Cardiac muscle cell (in vitro differentiated cells and primary cell): ENCODE measurements at places on chromosomes 13 and 19. TPM values are rescaled to one million over a fixed set of nuclear protein-coding genes. Genes with fewer than 3 reads are reported as not detected.

Gene SELENOV
- 2.0 and 4.3 TPM in 2 replicates for total RNA-seq

Gene LAIR1
- not detected in 2 replicates for total RNA-seq

Gene FBXO17
- total RNA-seq: 30.9 and 65.3 TPM in 2 replicates

Gene GAPDHS
- 0.46 TPM in 1 of 2 replicates, not detected in the other for total RNA-seq

Gene SRRM5
- total RNA-seq: 0.18 and 0.30 TPM in 2 replicates

Gene POGLUT2
- total RNA-seq: 15.7 and 18.9 TPM in 2 replicates

Gene ZNF497
- total RNA-seq: 5.9 and 7.6 TPM in 2 replicates

DNA sequence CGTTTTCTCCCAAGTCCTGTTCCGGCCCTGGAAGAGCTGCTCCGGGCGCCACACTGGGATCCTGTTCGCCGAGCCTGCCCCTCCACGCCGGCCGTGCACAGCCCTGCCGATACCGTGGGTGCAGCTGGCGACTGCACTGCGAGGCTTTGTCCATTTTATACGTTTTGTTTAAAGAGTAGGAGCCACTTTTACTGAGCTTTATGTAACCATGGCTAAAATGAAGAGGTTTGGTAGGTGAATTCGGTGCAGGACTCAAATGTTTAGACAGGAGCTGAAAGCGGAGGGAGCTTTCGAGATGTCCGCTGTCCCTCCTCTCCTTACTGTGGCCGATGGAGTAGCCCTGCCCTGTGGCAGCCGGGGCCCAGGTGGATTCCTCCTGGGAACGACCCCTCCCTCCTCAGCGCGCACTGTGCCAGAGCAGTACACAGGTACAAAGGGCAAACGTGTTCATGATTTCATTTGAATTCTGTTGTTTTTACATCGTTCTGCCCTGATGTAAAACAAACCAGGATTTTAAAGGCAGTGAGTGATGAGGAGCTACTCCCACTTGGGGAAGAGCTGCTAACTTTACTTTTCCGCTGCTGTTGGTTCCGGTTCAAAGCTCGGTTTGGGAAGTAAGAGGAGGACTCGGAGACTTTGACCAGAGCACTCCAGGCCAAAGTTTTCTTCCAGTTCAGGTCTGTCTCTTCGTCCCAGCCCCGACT is 1.7 kb downstream of the COL4A2 start:
- peak overlapping the region; percentile 71 for H3K4me3 ChIP-seq
- peak; percentile 34 for DNase-seq
- no peaks in the 10 kb centered on the region for H3K36me3 ChIP-seq
- H3K4me1 ChIP-seq: peaks cover 32% of the 10 kb centered on the region
- peaks cover 3% of the 10 kb centered on the region for H3K27me3 ChIP-seq

DNA sequence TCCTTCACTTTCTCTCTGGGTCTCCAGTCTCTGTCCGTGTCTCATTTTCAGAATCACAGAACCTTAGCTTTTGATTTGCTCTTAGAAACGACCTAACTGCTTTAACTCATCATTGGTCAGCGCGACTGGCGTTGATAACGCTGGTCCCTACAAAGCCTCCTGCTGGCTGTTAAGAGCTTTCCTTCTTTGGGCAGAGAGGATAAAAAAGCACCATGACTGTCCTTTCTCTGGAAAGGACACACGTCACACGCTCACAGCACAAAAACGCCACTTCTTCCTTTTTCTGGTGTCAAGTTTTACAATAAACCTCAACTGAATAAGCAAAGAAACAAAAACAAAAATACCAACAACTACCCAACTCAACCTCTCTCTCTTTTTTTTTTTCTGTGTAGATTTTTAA is 1.7 kb upstream of the KLK12 start:
- H3K4me3 ChIP-seq: no peak overlapping the region
- peaks cover 4% of the 10 kb centered on the region for H3K27me3 ChIP-seq
- DNase-seq: no peak
- no peaks in the 10 kb centered on the region for H3K36me3 ChIP-seq

GRCh38 chr19:49911381-49912145 is 14.9 kb upstream of the IL4I1 start:
- peaks cover 15% of the 10 kb centered on the region for H3K36me3 ChIP-seq
- no peak overlapping the region for H3K4me3 ChIP-seq
- H3K4me1 ChIP-seq: no peaks in the 10 kb centered on the region
- no peak overlapping the region for H3K27ac ChIP-seq

- no peaks in the 10 kb centered on the region for H3K36me3 ChIP-seq
- H3K4me1 ChIP-seq: peaks cover 4% of the 10 kb centered on the region
- no peak overlapping the region for H3K4me3 ChIP-seq
- no peaks in the 10 kb centered on the region for H3K27me3 ChIP-seq
- no peak overlapping the region for H3K27ac ChIP-seq
Observed at GRCh38 chr19:54017261-54017660, 25.8 kb downstream of the CACNG6 start.

DNA sequence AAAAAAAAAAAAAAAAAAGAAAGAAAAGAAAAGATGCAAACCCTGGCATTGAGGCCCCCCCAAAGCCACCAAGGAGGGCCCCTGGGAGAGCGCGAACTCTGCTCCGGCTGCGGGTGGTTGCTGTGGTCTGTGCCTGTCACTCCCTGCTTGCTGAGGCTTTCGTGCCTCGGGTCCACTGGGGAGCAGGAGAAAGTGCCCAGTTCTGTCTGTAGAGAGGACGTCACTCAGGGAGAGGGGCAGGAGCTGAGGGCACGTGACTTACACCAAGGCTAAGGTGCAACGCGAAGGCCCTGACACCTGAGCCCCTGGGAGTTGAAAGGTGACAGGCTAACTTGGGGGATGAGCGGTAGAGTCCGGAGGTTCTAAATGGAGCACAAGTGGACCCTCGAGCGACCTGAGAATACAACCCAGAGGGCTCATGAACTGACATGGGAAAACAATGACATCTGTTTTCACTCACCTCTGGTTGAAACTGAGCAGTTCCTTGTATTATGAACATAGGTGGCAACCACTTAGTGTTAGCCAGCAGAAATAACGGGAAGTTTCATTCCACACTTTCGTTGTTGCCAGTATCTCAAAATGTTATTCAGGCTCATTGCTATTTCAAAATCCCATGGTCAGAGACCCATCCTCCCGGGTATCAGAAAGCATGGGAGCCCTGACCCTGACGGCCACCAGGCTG is 69.2 kb upstream of the TM9SF2 start:
- DNase-seq: no peak
- peaks cover 6% of the 10 kb centered on the region for H3K4me1 ChIP-seq
- no peaks in the 10 kb centered on the region for H3K36me3 ChIP-seq
- no peak overlapping the region for H3K4me3 ChIP-seq
- peak overlapping the region; percentile 66 for H3K27ac ChIP-seq

DNA sequence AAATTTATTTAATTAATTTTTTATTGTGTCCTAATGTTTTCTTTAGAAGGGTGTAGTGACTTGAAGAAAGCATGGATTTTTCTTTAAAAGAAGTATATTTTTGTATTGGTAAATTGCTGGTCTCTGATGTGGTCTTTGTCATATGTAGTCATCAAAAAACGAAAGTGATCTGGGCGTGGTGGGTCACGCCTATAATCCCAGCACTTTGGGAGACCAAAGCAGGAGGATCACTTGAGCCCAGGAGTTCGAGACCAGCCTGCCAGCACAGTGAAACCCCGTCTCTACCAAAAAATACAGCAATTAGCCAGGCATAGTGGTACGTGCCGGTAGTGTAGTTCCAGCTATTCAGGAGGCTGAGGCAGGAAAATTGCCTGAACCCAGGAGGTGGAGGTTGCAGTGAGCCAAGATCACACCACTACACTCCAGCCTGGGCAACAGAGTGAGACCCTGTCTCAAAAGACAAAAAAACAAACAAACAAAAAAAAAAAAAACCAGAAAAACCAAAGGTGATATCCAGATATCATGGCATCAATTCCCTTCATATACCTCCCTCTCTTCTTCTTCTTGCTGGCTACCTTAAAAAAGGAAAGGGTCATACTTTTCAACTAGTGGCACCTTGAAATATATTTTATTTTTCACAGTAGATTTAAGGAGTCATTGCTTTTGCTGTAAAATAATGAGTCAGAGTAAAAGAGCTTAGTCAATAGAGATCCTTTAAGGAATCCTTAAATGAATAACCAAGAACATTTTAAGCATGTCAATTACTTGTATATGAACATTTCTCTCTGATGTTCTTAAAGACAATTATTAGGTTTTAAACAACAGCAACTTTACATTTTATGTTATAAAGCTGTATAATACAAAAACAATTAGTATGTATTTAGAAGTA is 19.9 kb downstream of the KCTD4 start:
- H3K27me3 ChIP-seq: no peaks in the 10 kb centered on the region
- H3K36me3 ChIP-seq: no peaks in the 10 kb centered on the region
- no peak for DNase-seq

DNA sequence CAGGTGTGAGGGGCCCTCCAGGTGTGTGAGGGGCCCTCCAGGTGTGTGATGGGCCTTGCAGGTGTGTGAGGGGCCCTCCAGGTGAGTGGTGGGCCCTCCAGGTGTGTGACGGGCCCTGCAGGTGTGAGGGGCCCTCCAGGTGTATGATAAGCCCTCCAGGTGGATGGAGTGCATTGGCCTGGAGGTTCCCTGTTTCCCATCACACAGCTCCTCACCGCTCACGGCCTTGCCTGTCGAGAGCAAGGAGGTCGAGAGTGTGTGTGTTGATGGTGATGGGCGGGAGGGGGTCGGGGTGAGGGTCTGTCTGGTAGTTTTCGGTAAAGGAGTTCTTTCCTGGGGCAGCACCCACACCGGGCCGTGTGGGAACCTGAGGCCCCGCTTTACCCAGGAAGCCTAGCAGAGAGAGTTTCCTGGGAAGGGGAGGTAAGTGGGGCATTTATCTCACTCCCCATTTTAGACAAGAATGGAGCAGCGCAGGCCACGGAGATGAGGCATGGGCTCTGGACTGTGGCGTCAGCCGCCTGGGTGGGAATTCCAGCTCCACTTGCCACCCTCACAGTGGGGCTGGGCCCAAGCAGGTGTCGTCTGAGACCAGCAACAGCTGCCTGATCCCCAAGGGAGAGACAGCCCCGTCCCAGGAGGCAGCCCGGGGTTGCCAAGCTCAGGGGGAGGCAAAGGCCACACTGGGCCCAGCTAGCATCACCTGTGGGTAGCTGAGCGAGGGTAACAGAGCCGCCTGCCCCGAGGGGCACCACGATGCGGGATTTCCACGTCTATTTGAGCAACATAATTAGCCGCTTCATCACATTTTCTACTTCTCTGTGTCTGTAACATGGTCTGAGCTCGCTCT is 10.9 kb upstream of the GAS6 start:
- no peaks in the 10 kb centered on the region for H3K27me3 ChIP-seq
- H3K27ac ChIP-seq: no peak overlapping the region
- H3K4me1 ChIP-seq: peaks cover 12% of the 10 kb centered on the region
- DNase-seq: no peak
- H3K36me3 ChIP-seq: no peaks in the 10 kb centered on the region

DNA sequence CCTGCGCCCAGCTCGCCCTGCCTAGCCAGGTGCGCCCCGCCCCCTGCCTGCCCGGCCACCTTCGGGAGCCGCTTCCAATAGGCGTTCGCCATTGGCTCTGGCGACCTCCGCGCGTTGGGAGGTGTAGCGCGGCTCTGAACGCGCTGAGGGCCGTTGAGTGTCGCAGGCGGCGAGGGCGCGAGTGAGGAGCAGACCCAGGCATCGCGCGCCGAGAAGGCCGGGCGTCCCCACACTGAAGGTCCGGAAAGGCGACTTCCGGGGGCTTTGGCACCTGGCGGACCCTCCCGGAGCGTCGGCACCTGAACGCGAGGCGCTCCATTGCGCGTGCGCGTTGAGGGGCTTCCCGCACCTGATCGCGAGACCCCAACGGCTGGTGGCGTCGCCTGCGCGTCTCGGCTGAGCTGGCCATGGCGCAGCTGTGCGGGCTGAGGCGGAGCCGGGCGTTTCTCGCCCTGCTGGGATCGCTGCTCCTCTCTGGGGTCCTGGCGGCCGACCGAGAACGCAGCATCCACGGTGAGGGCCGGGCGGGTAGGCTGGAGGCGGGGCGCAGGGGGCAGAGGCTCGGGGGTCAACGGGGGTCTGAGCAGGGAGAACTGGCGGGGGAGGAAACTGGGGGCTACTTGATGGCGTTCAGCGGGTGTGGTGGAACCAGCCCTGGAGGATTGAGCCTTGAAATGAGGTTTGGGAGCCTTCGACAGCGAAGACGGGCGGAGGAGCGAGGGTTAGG is at the start of gene SPINT2:
TSS of gene SPINT2 (plus strand) at position 88 of the 727 bp plus-strand sequence. CDS start at position 408, 320 bp downstream.
- peak; percentile 89 for DNase-seq
- H3K4me1 ChIP-seq: peaks cover 29% of the 10 kb centered on the region
- no peaks in the 10 kb centered on the region for H3K36me3 ChIP-seq
